ENCODE measurements at places on chromosomes 16 and 17. TPM values are rescaled to one million over a fixed set of nuclear protein-coding genes. Genes with fewer than 3 reads are reported as not detected.
A peak's percentile ranks its signal among the peaks of the same experiment; 100 is the strongest.

The NATD1 gene
- 21.1 TPM for total RNA-seq

DNA sequence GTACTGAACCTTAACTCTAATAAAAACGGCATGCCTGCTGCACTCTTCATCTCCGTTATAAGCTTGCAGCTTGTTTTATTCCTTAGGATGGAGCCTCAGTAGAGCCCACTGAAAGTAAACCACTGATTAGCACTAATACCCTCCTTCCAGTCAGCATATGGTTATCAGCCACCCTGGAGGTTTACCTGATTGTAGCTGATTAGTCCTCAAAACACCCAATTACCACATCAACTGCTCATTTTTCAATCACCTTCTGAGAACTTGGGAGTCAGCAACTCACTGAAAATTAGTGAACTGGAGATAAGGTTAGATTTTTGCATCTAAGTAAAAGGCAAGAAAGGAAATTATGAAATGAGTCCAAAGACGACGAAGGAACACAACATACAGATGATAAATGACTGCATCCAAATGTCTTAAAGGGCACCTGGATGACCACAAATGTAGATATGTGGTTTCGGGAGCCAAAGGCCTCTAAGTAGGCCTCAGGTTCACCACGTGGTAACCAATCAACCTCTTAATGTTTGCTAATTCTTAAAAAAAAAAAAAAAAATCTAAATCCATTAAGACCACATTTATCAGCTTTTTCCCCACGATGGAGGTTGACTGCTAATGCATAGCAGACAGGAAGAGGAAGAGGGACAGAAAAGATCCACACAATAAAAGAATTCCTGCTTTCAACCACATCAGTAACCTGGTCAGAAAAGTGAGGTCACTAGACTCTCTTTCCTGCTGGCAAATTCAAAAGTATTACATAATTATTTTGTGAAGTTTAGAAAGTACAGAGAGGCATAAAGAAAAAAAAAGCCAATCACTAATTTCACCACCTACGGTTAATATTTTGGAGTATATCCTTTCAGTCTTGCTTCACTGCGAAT lies 28.0 kb downstream of the DCUN1D3 start:
- DNase-seq = no peak
- peaks cover 73% of the 10 kb centered on the region for H3K4me1 ChIP-seq
- H3K27me3 ChIP-seq = no peaks in the 10 kb centered on the region
- no peak overlapping the region for H3K27ac ChIP-seq
- H3K36me3 ChIP-seq = no peaks in the 10 kb centered on the region
- no peak overlapping the region for H3K4me3 ChIP-seq

The SOX8 gene
- 4.0 TPM for total RNA-seq

DNA sequence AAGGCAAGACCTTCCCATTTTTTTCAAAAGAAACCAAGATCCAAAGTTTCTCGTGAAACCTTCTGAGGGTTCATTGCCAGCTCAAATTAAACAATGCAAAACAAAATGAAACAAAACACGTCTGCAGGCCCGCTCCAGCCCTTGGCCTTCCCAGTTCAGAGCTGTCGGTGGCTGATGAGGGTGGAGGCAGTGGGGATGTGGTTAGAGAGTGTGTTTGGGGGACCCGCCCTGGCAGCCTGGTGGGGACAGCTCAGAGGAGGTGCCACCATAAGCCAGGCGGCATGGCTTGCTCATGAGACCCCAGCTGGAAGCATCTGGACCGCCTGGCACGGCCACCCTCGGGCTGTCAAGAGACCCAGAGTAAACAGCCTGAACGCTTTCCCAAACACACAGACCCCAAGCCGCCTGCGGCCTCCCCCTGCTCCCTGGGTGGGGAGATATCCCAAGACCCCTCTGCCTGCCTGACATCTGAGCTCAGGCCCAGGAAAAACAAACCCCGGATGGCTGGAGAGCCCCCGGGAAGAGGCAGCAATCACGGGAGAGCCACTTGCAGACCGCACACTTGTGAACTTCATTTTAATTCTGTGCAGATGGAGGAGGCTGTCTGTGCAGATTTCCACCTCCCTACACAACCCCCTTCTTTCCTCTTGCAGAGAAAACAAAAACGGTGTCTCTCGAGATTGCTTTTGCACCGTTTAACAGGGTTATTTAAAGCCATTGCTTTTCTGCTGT lies 35.4 kb upstream of the LITAF start:
- no peaks in the 10 kb centered on the region for H3K36me3 ChIP-seq
- peaks cover 52% of the 10 kb centered on the region for H3K4me1 ChIP-seq
- peak overlapping the region; percentile 44 for H3K27ac ChIP-seq
- H3K27me3 ChIP-seq = no peaks in the 10 kb centered on the region
- no peak for DNase-seq

DNA sequence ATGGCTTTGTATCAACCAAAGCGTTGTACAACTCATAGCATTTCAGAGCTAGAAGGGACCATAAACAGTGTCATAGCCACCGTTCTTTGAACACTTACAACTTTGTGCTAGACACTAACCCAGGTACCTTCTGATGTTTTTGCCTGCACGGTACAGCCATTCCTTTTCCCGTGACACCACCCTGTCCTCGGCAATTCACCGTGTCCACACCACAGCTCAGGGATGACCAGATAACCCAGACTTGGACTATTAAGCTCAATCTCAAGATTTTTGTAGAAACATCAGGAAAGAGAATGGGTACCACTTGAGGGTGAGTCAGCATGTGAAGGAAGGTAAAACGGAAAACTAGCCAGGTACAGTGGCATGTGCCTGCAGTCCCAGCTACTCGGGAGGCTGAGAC lies 9.8 kb upstream of the CBFB start:
- no peaks in the 10 kb centered on the region for H3K27me3 ChIP-seq
- H3K36me3 ChIP-seq = no peaks in the 10 kb centered on the region
- H3K4me3 ChIP-seq = no peak overlapping the region
- no peak overlapping the region for H3K27ac ChIP-seq
- no peak for DNase-seq
- peaks cover 8% of the 10 kb centered on the region for H3K4me1 ChIP-seq

- H3K27me3 ChIP-seq = no peaks in the 10 kb centered on the region
- peaks cover 32% of the 10 kb centered on the region for H3K4me1 ChIP-seq
- H3K27ac ChIP-seq = no peak overlapping the region
- H3K4me3 ChIP-seq = no peak overlapping the region
- H3K36me3 ChIP-seq = no peaks in the 10 kb centered on the region
These were observed 83.6 kb upstream of the PLEKHM1 start for GRCh38 chr17:45573924-45574770.

DNA sequence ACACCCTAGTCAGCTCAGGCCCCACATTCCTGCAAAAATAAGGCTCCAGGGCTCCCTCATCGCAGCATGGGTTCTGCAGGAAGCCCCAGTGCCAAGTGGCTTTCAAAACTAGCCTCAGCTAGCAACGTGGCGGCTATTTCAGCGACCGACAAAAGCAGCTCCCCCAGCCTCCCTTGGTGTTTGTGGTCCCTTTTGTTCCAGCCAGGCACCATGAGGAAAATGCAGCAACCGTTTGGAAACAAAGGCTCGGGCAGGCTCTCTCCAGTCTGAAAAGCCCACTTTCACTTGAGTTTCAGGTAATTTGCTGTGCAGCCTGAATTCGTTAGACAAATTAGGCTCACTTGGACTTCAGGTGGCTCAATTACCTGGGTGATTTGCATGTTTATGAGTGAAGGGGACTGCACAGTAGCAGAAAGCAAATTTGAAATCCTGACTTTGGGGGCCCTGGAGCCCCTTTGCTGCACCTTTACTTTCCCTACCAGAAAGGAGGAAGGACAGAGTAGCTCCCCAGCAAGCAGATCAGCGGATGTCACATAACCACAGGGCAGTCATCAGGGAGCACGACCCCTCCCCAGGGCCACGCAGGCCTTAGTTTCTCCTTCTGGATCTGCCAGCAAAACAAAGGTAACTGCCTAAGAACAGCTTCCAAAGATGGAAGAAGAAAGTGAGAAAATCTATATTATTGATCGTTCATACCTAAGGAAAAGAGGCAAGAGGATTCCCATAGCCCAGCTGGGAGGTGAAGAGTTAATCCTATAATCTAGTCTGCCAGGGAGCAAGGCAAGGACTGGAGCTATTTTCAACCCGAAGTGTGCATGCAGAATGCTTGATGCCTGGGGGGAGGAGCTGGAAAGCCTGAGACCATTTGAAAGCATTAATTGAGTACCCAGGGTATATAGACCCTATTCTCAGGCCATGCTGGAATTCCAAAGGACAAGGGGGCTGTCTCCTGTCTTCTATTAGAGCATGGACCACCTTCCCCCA lies 143.1 kb upstream of the SDK2 start:
- no peak overlapping the region for H3K4me3 ChIP-seq
- H3K4me1 ChIP-seq = peaks cover 13% of the 10 kb centered on the region
- no peak for DNase-seq
- peaks cover 76% of the 10 kb centered on the region for H3K27me3 ChIP-seq
- no peak overlapping the region for H3K27ac ChIP-seq

GRCh38 chr16:57694725-57695679 lies at the start of gene DRC7:
Gene DRC7, plus strand, starts transcription at chr16:57694806. Its CDS starts 3,144 bp downstream, at chr16:57697950.
- no peak within 1 kb of the TSS for H3K27ac ChIP-seq
- H3K4me1 ChIP-seq = no peaks in the 10 kb centered on the region
- no peak within 1 kb of the TSS for H3K4me3 ChIP-seq
- no peaks in the 10 kb centered on the region for H3K27me3 ChIP-seq
- DNase-seq = no peak
- no peaks in the 10 kb centered on the region for H3K36me3 ChIP-seq

DNA sequence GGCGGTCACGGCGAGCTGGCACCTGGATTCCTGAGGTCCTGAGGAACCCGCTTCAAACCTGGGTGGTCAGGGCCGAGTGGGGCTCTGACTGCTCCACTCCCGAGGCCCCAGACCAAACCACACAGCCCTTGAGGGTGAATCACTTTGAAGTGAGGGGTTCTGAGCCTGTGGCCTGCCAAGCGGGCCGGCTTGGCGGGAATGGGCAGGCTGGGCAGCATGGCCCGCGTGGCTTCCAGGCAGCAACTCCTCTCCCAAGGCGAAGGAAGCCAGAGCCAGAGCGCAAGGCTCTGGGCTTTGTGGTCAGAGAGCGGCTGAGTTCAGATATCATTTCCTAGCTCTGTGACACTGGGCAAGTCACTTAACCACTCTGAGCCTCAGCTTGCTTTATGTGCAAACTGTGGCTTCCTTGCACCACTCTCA lies 42.7 kb downstream of the CMIP start:
- H3K4me3 ChIP-seq = no peak overlapping the region
- no peaks in the 10 kb centered on the region for H3K27me3 ChIP-seq
- no peak for DNase-seq
- H3K36me3 ChIP-seq = no peaks in the 10 kb centered on the region
- peaks cover 53% of the 10 kb centered on the region for H3K4me1 ChIP-seq
- H3K27ac ChIP-seq = peak overlapping the region; percentile 61

The AATK gene
- total RNA-seq = 1.3 TPM

DNA sequence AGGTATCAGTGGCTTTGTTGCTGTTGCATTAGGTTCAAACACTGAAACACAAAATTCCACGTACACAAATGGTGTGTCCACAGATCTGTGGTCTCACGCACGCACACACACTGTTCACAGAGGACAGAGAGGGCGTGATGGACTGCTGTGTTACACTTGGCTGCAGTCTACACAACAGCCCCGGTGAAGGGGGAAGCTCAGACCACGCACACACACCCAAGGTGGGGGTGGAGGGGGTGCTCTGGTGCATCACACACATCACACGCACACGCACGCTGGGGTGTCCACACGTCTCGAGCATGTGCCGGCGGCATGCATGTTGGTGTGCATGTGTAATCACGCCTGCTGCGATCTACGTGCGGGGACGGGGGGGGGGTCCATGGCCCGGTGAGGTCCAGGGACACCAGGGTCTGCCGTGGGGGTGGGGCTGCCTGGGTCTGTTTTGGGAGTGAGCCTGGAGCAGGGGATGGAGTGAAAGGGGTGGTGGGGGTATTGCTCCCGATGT lies 7.3 kb downstream of the HSD3B7 start:
- peaks cover 11% of the 10 kb centered on the region for H3K36me3 ChIP-seq
- no peaks in the 10 kb centered on the region for H3K27me3 ChIP-seq
- H3K4me3 ChIP-seq = no peak overlapping the region
- peaks cover 9% of the 10 kb centered on the region for H3K4me1 ChIP-seq
- DNase-seq = no peak

DNA sequence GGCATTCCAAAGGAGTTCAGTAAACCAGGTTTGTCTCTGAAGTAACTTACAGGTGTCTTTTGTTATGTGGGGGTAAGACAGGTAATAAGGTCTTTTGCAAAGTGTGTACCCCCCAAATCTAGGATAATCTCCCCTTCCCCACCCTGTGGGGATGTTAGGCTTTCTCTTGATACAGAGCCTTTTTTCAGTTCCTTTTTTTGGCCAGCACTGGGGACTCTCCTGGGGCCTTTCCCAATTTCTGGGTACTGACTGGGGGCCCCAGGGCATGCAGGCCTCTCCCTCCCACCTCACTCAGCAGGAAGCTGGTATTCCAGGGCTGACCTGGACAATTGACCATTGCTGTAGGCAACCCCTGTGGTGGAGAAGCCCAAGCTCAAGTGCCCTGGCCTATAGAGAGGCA lies 84.3 kb upstream of the IRX6 start:
- H3K36me3 ChIP-seq = no peaks in the 10 kb centered on the region
- H3K27ac ChIP-seq = no peak overlapping the region
- H3K4me1 ChIP-seq = no peaks in the 10 kb centered on the region
- no peak for DNase-seq
- H3K4me3 ChIP-seq = no peak overlapping the region

The CCL23 gene
- total RNA-seq = not detected

The TBC1D26 gene
- total RNA-seq = not detected

DNA sequence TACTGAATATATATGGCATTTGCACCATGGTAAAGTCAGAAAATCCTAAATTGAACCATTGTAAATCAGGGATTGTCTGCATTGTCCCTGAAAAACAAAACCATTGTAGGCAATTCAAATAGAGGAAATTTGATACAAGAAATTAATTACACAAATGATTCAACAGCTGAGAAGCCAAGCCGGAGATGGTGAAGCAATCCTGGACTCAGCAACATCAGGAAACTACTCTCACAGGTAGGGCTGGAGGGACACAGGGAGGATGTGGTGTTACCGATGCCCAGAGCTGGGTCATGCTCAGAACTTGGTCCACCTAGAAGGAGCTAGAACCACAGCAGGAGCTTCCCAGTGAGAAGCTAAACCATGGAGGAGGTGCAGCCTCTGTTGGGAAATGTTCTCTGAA lies 18.5 kb upstream of the SCNN1B start:
- no peak for DNase-seq
- H3K4me3 ChIP-seq = no peak overlapping the region
- peaks cover 55% of the 10 kb centered on the region for H3K4me1 ChIP-seq

- H3K27me3 ChIP-seq = no peaks in the 10 kb centered on the region
- no peak for DNase-seq
- peaks cover 17% of the 10 kb centered on the region for H3K36me3 ChIP-seq
- peaks cover 37% of the 10 kb centered on the region for H3K4me1 ChIP-seq
These were observed 47.8 kb downstream of the ERN1 start for GRCh38 chr17:64081802-64082799.

GRCh38 chr16:78932355-78932943 lies 668.1 kb downstream of the MAF start:
- no peak overlapping the region for H3K4me3 ChIP-seq
- H3K4me1 ChIP-seq = peaks cover under 1% of the 10 kb centered on the region
- no peaks in the 10 kb centered on the region for H3K36me3 ChIP-seq
- no peaks in the 10 kb centered on the region for H3K27me3 ChIP-seq
- no peak for DNase-seq
- H3K27ac ChIP-seq = no peak overlapping the region
